ENCODE measurements at places on chromosomes 6 and 20. TPM values are rescaled to one million over a fixed set of nuclear protein-coding genes. Genes with fewer than 3 reads are reported as not detected.

- H3K27ac ChIP-seq, result no peak overlapping the region
- H3K27me3 ChIP-seq, result no peaks in the 10 kb centered on the region
- no peak overlapping the region for H3K4me3 ChIP-seq
- no peak for DNase-seq
- H3K36me3 ChIP-seq, result no peaks in the 10 kb centered on the region
Measured at GRCh38 chr6:43107344-43108062, 31.4 kb downstream of the PTK7 start.

The TRIM40 gene
- total RNA-seq, result not detected

The SNAP91 gene
- 3.0 TPM for total RNA-seq

The SLC32A1 gene
- total RNA-seq, result not detected

GRCh38 chr20:24816907-24817306 lies 132.2 kb upstream of the CST7 start:
- no peak overlapping the region for H3K27ac ChIP-seq
- no peaks in the 10 kb centered on the region for H3K27me3 ChIP-seq
- no peak for DNase-seq

GRCh38 chr6:32827025-32827424 lies 10.2 kb upstream of the HLA-DOB start:
- H3K36me3 ChIP-seq, result peaks cover 15% of the 10 kb centered on the region
- no peak for DNase-seq
- H3K4me3 ChIP-seq, result no peak overlapping the region
- no peaks in the 10 kb centered on the region for H3K4me1 ChIP-seq
- no peak overlapping the region for H3K27ac ChIP-seq

DNA sequence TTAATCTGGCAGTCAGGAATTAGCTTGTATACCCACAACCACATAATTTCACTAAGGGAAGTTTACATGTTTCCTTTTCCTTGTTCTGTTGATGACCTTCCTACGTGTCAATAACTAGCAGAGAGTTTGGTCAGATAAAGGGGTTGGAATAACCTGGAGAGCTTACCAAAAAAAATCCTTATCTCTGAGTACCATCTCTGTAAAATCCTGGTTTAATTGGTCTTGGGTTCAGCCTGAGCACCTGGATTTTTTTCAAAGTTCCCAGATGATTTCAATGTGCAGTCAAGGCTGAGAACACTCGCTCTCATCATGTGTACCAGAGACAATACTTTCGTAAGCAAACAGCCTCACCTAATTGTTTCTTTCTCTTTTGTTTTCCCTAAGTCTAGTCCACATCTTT lies 483.8 kb upstream of the FLRT3 start:
- no peak for DNase-seq
- peaks cover 6% of the 10 kb centered on the region for H3K4me1 ChIP-seq
- no peaks in the 10 kb centered on the region for H3K27me3 ChIP-seq
- H3K4me3 ChIP-seq, result no peak overlapping the region
- H3K27ac ChIP-seq, result no peak overlapping the region

- no peak overlapping the region for H3K4me3 ChIP-seq
- no peaks in the 10 kb centered on the region for H3K27me3 ChIP-seq
- H3K27ac ChIP-seq, result no peak overlapping the region
Measured at GRCh38 chr6:150755042-150755441, 110.5 kb upstream of the MTHFD1L start.

- no peaks in the 10 kb centered on the region for H3K36me3 ChIP-seq
- H3K4me1 ChIP-seq, result no peaks in the 10 kb centered on the region
- H3K4me3 ChIP-seq, result no peak overlapping the region
- no peak for DNase-seq
- no peaks in the 10 kb centered on the region for H3K27me3 ChIP-seq
- no peak overlapping the region for H3K27ac ChIP-seq
Measured at GRCh38 chr6:164924674-164925073, 384.7 kb downstream of the C6orf118 start.

The CALHM4 gene
- not detected for total RNA-seq

The OOEP gene
- not detected for total RNA-seq

The GPLD1 gene
- total RNA-seq, result 22.3 TPM

- no peaks in the 10 kb centered on the region for H3K36me3 ChIP-seq
- H3K4me1 ChIP-seq, result no peaks in the 10 kb centered on the region
- H3K27me3 ChIP-seq, result no peaks in the 10 kb centered on the region
Measured at GRCh38 chr20:25372584-25373336, 17.9 kb downstream of the ABHD12 start.

- no peak overlapping the region for H3K4me3 ChIP-seq
- DNase-seq, result no peak
- H3K4me1 ChIP-seq, result peaks cover 23% of the 10 kb centered on the region
- H3K27ac ChIP-seq, result peak overlapping the region; percentile 78
Measured at GRCh38 chr6:169224185-169224695, 29.4 kb downstream of the THBS2 start.

- H3K36me3 ChIP-seq, result no peaks in the 10 kb centered on the region
- H3K27me3 ChIP-seq, result no peaks in the 10 kb centered on the region
- no peak overlapping the region for H3K4me3 ChIP-seq
- no peaks in the 10 kb centered on the region for H3K4me1 ChIP-seq
Measured at GRCh38 chr6:166565084-166565967, 21.2 kb downstream of the RAMACL start.

The PERP gene
- total RNA-seq, result 21.1 TPM

The EYA4 gene
- total RNA-seq, result 3.0 TPM

DNA sequence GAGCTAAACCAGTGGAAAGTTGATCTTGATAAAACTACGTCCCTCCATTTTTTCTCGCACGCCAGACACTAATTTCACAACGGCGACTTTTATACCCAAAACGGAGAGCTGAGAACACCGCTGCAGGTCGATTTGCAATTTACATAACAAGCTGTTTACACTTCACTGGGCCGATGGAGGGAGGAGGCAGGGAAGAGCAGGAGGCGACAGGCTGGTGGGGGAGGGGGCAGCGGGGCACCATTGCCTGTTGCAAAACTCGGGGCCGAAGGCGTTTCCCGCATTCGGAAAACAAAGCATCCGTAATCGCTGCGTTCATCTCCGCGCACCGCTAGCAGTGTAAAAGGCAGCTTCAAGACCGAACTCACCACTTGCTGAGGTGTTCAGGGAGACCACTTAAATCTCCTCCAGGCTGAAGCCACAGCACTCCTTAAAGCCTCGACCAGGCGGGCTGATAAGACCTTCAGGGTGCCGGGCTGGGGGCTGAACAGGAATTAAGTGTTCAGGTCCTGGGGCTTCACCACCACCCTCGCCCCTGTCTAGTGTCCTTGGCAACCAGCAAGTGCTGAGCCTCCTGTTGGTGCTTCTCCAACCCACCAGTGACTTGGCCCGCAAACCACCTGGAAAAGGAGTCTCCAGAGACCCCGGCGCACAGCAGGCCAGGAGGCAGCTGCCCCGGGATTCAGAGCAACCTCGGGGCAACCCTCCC lies 2.0 kb upstream of the FOXC1 start:
- peaks cover 10% of the 10 kb centered on the region for H3K36me3 ChIP-seq
- no peaks in the 10 kb centered on the region for H3K4me1 ChIP-seq
- H3K4me3 ChIP-seq, result peak overlapping the region; percentile 88
- H3K27ac ChIP-seq, result peak overlapping the region; percentile 98
- no peak for DNase-seq

The LY6G6F gene
- not detected for total RNA-seq

DNA sequence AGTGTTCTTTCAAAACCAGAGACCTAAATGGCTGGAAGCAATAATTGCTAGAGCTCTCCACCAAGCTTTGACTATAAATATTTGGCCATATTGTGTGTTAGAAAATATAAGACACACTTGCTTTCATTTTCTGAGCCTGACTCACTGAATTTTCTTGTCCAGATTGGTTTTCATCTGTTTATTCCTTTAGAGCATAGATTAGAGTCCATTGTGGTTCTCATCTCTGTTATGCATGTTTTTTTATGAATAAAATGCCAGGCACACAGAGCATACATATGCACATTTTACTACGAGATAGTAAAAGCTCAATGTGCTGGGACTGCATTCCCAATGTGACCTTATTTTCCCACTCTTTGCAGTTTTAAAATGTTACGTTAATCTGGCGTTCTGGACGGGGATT lies 115.3 kb upstream of the MLIP start:
- no peak overlapping the region for H3K27ac ChIP-seq
- H3K4me1 ChIP-seq, result no peaks in the 10 kb centered on the region
- H3K27me3 ChIP-seq, result no peaks in the 10 kb centered on the region
- DNase-seq, result no peak

DNA sequence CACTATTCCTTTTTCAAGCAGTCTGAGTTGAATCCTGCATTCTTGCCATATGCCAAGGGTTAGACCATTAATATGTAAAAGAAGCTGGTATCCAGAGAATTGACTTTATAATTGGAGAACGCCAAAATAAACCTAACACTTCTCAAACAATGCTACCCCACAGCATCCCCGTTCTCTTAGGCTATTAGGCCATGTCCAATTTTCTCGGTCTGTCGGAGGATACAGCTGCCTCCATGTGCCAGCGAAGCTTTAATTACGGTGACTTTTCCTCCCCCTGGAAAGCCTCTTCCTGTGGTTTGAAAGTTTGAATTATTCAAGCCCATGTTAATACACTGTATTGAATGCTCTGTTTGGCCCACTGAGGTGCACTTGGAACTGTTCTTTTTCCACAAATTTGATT lies 60.5 kb downstream of the HS3ST5 start:
- H3K4me3 ChIP-seq, result no peak overlapping the region
- H3K27ac ChIP-seq, result no peak overlapping the region
- H3K27me3 ChIP-seq, result no peaks in the 10 kb centered on the region
- no peak for DNase-seq
- no peaks in the 10 kb centered on the region for H3K36me3 ChIP-seq

GRCh38 chr6:89323511-89323971 lies 8.4 kb upstream of the GABRR2 start:
- no peak overlapping the region for H3K4me3 ChIP-seq
- peaks cover 4% of the 10 kb centered on the region for H3K36me3 ChIP-seq
- H3K27me3 ChIP-seq, result no peaks in the 10 kb centered on the region
- no peak for DNase-seq

The TBX18 gene
- 85.4 TPM for total RNA-seq

- no peak overlapping the region for H3K27ac ChIP-seq
- H3K4me1 ChIP-seq, result peaks cover 13% of the 10 kb centered on the region
- H3K36me3 ChIP-seq, result no peaks in the 10 kb centered on the region
- no peaks in the 10 kb centered on the region for H3K27me3 ChIP-seq
- H3K4me3 ChIP-seq, result no peak overlapping the region
Measured at GRCh38 chr20:48769069-48769983, 58.5 kb downstream of the PREX1 start.

- H3K4me1 ChIP-seq, result no peaks in the 10 kb centered on the region
- no peak for DNase-seq
- H3K36me3 ChIP-seq, result no peaks in the 10 kb centered on the region
- H3K27ac ChIP-seq, result no peak overlapping the region
- no peak overlapping the region for H3K4me3 ChIP-seq
Measured at GRCh38 chr6:28205879-28206278, 19.2 kb upstream of the ZSCAN9 start.

DNA sequence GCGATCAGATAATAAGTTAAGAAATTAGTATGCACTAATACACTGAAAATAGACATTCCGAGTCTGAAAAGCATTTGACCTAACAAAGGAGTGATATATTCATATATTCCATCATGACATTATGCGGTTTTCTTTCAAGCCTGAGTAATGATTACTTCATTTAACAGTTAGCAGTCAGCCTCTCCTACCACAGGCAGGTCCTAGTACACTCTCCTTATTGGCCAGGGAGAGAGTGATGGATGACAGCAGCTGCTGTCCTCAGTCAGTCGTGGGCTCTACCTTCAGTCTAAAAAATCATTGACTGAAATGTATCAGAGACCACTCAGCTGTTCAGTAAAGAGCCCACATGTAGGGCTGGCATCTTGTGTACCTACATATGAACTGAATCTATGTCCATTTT lies 33.2 kb upstream of the VGLL2 start:
- no peak overlapping the region for H3K4me3 ChIP-seq
- no peak for DNase-seq
- no peaks in the 10 kb centered on the region for H3K36me3 ChIP-seq
- H3K4me1 ChIP-seq, result no peaks in the 10 kb centered on the region

DNA sequence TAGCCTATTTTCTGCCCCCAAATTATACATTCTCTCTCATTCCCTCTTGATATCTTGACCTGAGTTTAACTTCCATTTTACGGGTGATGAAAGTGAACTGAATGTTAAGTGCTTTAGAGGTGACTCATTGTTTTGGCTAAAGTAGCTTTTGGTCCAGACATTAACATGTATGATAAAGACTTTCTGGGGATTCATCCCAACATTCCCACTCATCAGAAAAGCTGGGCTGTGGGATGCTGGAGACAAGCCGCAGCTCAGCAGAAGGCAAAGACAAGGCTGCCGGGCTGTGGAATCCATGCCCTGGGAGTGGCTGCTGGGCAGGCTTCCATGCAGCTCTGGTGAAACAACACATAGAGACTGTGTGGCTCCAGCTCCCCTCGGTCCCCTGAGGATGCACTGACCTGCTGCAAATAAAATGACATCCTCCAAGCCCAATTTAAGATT lies 89.9 kb upstream of the SYNDIG1 start:
- H3K27ac ChIP-seq, result peak overlapping the region; percentile 56
- no peaks in the 10 kb centered on the region for H3K27me3 ChIP-seq
- DNase-seq, result no peak
- peak overlapping the region; percentile 46 for H3K4me3 ChIP-seq
- peaks cover 5% of the 10 kb centered on the region for H3K4me1 ChIP-seq
- no peaks in the 10 kb centered on the region for H3K36me3 ChIP-seq
